ENCODE measurements at places on chromosomes 3 and 15. TPM values are rescaled to one million over a fixed set of nuclear protein-coding genes. Genes with fewer than 3 reads are reported as not detected.

Gene NAALADL2
- total RNA-seq = 4.3 TPM

GRCh38 chr3:8757551-8758518, 11.6 kb downstream of the OXTR start:
- no peak for DNase-seq

Gene ST6GAL1
- total RNA-seq = 35.1 TPM

GRCh38 chr15:21261396-21261964, 178.8 kb downstream of the POTEB3 start:
- DNase-seq = no peak

DNA sequence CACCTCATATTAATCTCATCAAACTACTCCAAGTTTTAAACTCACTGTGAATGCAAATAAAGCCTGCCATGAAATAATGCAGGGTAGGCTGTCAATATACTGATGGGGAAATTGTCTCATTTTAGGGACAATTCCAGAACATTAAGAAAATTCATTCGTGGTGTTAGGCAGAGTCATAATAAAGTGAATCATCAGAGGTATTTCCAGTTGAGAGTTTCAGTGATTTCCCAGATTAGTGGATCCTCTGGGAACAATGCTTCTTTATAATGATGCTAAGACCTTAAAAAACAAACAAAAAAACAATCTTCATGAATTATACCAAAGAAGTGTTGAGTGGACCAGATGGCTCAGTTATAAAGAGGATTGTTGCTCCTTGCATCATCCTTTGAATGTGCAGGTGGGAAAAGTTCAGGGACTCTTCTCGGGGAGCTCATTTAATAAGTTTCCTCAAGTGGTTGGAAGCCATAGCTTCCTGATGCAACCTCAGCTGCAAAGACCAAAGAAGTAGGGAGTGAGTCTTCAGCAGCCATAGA, 360.9 kb upstream of the TRIM42 start:
- DNase-seq = no peak

Gene ADAMTS17
- 2.3 TPM for total RNA-seq

Gene NR1I2
- total RNA-seq = 0.26 TPM

DNA sequence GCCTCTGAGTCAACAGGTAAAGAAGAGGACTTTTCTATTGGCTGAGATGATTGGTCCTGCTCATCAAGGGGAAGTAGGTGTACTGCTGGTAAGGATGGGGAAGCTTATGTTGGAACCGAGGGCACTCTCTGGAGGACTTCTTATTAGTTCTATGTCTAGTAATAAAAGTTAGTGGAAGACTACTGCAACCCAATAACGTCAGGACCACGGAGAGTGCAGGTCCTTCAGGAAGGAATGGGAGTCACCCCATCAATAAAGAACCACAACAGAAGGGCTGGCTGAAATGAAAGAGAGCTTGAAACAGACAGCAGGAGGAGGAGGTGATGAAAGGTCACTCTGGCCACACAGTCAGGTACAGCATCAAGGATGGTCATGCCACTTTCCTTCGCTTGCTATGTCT, 68.8 kb upstream of the PRR23E start:
- no peak for DNase-seq

Gene RYR3
- total RNA-seq = 1.5 TPM

Gene REC114
- total RNA-seq = not detected

Gene TYRO3
- 74.7 TPM for total RNA-seq

GRCh38 chr3:177905173-177906125, 630.8 kb upstream of the KCNMB2 start:
- DNase-seq = no peak
